ENCODE measurements at places on chromosomes 7 and 10. TPM values are rescaled to one million over a fixed set of nuclear protein-coding genes. Genes with fewer than 3 reads are reported as not detected.

EBLN1 gene
- polyA plus RNA-seq = not detected

EZH2 gene
- polyA plus RNA-seq = 34.4 TPM

PRKCQ gene
- polyA plus RNA-seq = 3.6 TPM

CCDC136 gene
- polyA plus RNA-seq = 3.6 TPM

PIK3AP1 gene
- 1.9 TPM for polyA plus RNA-seq

HYAL4 gene
- polyA plus RNA-seq = not detected

CTTNBP2 gene
- 0.21 TPM for polyA plus RNA-seq

AMPH gene
- polyA plus RNA-seq = 0.26 TPM

ANKRD61 gene
- 0.49 TPM for polyA plus RNA-seq

TAS2R5 gene
- 1.4 TPM for polyA plus RNA-seq

TEX47 gene
- not detected for polyA plus RNA-seq

CPVL gene
- 0.05 TPM for polyA plus RNA-seq

ZNF12 gene
- 8.8 TPM for polyA plus RNA-seq

ADAP1 gene
- polyA plus RNA-seq = 1.1 TPM

TNPO3 gene
- polyA plus RNA-seq = 43.2 TPM

Measured in A549 (cell line).